ENCODE measurements at places on chromosomes 12 and 14. TPM values are rescaled to one million over a fixed set of nuclear protein-coding genes. Genes with fewer than 3 reads are reported as not detected.

The CLEC1A gene
- 7.8 TPM for total RNA-seq

The SPSB2 gene
- total RNA-seq, result 37.5 TPM

The ACSM4 gene
- not detected for total RNA-seq

DNA sequence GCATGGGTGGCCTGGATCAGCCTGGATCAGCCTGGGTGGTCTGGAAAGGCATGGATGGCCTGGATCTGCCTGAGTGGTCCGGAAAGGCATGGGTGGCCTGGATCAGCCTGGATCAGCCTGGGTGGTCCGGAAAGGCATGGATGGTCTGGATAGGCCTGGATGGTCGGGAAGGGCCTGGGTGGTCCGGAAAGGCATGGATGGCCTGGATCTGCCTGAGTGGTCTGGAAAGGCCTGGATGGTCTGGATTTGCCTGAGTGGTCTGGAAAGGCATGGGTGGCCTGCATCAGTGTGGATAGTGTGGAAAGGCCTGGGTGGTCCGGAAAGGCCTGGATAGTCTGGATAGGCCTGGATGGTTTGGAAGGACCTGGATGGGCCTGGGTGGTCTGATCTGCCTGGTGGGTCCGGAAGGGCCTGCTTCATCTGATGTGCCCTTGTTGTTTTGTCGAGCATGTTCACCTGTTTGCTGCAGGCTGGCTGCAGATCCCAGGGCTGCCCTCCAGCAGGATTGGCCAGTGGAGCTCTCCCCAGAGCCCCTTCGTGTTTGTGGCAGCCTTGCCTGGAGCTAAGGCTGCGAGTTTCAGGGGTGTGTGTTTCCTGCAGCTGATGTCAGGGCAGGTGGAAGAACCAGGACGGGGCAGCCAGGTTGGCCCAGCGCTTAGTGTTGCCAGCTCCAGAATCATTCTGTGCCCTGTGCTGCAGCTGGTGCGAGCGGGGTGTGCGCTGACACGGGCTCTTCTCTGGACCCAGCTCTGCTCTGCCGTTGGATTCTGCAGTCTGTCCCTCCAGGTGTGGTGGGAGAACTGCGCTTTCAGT is 19.3 kb upstream of the TEX22 start:
- no peak for DNase-seq

DNA sequence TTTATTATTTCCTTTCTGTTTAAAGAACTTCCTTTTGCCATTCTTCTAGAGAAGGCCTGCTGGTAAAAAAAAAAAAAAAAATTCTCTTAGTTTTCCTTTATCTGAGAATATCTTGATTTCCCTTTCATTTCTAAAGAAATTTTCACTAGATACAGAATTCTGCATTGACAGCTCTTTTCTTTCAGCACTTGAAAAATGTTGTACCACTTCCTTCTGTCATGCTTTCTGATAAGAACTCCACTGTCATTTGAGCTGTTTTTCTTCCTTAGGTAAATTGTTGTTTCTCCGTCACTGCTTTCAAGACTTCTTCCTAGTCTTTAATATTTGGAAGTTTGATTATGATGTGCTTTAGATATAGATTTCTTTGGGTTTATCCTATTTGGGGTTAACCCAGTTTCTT is 113.6 kb upstream of the BTG1 start:
- no peak for DNase-seq

DNA sequence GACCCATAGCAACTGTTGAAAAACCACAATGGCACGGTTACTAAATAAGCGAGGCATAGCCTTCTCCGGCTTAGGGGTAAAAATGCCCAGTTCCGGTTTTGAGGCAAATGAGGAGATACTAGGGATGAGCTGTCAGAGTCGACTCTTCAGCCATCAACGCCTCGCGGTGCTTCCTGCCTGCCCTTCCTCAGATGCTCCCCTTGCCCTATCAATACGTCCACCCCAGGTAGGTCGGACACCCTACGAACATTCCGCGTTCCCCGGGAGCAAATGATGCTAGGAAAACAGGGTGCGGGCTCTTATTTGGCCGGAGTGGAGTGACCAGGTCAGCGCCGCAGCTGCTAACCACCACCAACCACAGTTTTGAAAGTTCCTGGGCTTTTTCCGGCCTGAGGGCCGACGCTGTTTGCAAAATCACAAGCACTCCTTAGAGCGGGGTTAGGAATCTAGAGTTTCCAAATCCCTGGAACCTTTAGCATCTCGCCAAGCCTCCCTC is 1.2 kb downstream of the SRSF9 start:
- DNase-seq, result peak; percentile 51

DNA sequence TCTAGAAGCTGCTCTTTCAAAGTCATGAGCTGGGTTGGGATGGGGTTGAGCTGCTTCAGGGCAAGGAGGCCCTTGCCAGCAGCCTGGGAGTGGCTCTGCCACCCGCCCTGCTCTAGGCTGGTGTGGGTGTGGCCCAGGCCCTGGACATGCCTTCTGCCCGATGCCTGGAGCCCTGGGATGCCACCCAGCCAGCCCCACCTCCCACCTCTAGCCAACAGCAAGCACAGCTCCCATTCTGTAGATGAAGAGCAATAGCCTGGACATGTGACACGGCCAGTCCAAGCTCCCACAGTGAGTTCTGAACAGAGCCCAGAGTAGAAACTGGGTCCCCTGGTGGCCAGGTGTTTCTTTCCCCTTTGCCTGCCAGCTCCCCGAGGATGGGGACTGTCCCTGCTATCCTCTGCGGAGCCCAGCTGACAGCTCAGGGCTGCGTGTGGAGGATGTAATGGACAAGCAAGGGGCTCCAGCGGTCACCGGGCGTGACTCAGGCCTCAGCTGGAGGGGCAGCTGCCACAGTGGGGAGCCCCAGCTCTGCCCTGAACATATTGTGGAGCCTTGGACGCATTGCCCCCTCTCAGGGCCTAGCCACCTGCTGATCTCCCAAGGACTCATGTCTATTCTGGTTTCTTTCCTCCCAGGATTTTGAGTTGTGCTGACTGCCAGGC is 165.2 kb downstream of the TSPAN9 start:
- DNase-seq, result no peak

DNA sequence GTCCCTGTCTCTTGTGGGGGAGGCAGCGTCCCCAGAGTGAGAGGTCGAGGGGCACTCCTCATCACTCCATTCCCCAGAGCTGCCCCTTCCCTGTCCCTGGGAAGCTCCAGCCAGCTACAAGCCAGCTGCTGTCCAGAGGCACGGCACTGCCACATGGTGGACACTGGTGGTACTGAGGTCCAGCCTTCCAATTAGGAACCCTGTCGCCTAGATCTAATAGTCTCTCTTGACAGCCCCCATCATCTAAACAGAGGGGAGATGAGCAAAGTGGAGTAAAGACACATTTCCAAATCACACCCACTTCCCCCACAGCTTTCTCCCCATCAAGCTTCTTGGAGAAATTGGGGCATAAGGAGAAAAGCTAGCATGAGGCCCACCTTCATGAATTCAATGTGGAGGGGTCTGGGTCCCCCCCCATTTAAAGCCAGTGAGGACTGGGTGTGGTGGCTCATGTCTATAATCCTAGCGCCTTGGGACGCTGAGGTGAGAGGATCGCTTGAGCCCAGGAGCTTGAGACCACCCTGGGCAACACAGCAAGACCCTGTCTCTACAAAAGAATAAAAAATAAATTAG is 2.1 kb upstream of the INHBE start:
- peak; percentile 80 for DNase-seq

GRCh38 chr12:94135896-94136295 is 12.5 kb upstream of the PLXNC1 start:
- DNase-seq, result no peak

DNA sequence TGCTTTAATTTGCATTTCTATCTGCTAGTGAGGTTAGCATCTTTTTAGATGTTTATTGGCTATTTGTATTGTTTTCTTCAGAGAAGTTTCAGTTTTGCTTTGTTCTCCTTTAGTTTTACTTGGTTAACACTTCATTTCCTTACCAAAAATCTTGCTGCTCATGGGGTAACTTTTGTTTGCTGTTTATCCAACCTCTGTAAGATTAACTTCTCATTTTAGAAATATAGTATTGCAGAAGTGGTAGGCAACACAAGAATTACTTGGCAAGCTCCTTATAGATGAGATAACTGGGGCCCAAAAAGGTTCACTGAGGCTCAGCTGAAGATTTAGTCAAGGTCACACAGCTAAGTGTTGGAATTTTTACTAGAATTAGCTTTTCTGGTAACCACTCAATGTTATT is 40.5 kb downstream of the ALKBH1 start:
- DNase-seq, result no peak

- DNase-seq, result peak; percentile 35
These were observed 94.0 kb upstream of the RMST start for GRCh38 chr12:97368462-97369163.

Measured in lung (tissue), 17 donors.